ENCODE measurements at places on chromosomes 7 and 10.
A peak's percentile ranks its signal among the peaks of the same experiment; 100 is the strongest.

- no peak for DNase-seq
Observed at GRCh38 chr7:84462259-84462658, 267.7 kb upstream of the SEMA3A start.

GRCh38 chr7:47394751-47395252 is 187.1 kb downstream of the TNS3 start:
- no peak for DNase-seq

GRCh38 chr7:45892407-45893035 is 4.2 kb downstream of the IGFBP1 start:
- DNase-seq = no peak

DNA sequence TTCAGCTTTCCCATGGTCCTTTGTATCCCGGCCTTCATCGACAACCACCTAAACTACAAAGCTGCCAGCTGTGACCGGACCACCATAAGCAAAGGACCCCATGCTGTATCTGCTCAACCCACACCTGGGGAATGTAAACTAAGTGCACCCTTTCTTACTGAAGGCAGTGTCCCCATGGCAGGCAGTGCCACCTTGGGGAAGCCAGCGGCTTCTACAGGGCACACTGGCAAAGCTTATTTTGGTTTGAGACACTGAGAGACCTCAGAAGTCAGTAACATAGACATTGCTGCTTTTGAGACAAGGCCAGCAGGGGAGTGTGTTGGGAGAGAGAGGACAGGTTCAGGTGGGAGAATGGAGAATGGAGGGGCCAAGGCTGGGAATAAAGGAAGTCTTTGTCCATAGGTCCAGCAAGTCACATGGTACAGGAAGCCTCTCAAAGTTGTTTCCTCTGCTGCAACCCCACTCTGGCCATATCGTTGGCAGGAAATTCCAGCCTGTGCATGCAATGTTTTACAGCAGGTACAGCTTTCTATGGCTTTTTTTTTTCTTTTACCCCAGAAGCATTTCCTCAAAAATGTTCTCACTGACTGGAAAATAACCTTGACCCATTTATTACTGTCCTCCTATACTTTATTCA is 85.9 kb upstream of the NPVF start:
- no peak for DNase-seq

DNA sequence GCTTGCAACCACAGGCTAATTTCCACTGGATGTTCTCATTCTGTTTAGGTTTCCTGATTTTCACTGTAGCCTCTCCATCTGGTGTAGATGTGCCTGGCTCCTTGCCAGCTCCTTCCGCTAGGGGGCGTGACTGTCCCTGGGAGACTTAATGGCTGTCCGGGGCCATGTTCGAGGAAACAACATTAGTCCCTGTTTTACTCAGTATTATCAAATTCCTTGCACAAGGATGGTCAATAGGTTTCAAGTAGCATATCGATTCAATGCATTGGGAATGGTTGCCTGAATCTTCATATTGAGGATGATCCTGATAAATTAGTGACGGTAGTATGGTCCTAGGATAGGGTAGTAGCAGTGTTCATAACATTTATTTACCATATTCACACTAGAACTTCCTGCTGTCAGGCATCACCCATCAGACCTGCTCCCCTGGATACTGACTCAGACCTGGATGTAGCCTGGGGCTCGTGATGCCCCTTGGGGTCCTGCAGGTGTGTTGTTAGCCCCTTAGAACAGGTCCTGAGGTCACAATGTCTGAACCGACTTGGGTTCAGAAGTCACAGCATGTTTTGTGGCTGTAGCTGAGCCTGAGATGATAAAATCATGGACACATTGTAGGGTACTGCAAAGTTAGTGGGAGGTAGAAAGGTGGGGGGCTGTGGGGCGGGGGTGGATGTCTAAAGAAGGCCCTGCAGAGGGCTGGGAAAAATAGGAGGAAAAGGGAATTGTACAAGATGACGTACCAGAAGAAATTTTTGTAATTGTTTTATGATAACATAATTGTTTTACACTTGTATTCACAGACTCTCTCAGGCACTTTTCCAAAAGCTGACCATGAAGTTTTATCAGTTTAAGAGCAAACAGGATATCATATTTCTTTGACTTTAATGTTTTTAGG is 8.9 kb upstream of the EXOC6 start:
- DNase-seq = peak; percentile 46

GRCh38 chr10:125132344-125132743 is 28.0 kb downstream of the CTBP2 start:
- DNase-seq = no peak

DNA sequence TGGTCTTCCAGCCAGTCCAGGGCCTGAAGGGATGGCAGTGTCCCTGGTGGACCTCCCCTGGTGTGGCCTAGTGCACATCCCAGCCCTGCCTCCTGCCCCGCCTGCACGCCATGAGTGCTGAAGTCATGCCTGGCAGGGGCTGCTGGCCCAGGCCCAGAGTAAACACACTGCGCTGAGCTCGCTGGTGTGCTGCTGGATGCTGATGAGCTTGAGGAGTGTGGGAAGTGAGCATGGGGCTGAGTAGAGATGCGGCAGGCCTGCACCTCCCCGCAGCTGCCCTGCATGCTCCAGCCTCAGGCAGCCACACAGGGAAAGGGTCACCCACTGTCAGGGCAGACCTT is 43.2 kb downstream of the HTRA1 start:
- DNase-seq = peak; percentile 55

GRCh38 chr10:23391821-23392220 is 47.1 kb upstream of the OTUD1 start:
- no peak for DNase-seq

DNA sequence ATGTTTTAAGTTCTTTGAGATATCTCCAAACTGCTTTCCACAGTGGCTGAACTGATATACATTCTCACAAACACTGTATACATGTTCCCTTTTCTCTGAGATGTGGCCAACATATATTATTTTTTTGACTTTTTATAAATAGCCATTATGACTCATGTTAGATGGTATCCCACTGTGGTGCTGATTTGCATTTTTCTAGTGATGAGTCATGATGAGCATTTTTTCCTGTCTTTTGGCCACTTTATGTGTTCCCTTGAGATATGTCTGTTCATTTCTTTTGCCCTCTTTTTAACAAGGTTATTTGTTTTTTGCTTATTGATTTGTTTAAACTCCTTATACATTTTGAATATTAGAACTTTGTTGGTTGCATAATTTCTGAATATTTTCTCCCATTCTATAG is 1055.1 kb downstream of the NXPH1 start:
- DNase-seq = no peak

GRCh38 chr10:44046605-44047004 is 338.3 kb downstream of the CXCL12 start:
- DNase-seq = no peak

DNA sequence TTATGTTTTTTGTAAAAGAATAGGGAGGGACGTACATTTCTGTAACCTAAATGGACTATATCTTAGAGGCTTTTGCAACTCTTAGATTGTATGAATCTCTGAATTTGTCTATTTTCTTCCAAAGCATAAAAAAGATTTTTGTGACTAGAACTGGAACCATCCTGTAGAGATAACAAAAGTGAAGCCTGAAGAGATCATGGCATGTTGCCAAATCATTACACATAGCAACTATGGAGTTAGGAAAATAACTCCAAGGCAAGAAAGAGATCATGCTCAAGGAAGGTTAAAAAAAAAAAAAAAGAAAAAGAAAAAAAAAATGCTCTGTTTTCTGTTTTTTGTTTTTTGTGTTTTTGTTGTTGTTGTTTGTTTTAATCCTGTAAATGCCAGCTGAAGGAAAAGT is 567.7 kb upstream of the ZWINT start:
- DNase-seq = no peak

- DNase-seq = no peak
Observed at GRCh38 chr10:1255118-1255517, 198.9 kb downstream of the WDR37 start.

- peak; percentile 75 for DNase-seq
Observed at GRCh38 chr7:112205343-112206237, 609 bp downstream of the DOCK4 start.

DNA sequence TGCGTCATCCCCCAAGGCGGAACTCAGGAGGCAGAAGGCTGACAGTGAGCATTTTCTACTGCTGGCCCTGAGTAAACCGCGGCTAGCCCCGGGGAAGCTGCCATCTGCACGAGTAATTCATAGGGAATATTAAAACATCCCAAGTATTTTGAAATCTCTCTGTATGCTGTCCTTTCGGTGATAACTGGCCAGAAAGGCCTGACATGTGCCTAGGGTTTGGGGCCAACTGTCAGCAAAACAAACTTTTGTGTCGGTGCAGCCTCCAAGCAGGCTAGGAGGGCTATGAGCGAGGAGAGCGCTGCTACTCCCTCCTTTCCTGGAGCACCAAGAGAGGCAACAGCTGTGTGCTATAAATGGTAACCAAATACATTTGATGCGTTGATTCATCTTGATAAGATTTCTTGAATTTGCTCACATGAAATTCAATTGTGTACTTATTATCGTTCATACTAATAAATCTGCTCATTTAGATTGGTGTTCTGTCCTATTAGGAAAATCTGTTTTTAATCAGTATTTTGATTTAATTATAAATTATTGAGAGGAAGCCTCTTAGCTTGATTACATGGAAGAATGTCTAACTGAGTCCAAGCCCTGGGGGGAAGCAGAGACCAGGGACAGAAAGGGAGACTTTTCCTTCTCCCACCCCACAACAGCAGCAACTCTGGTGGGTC is 124.4 kb upstream of the NPS start:
- DNase-seq = no peak

GRCh38 chr10:46530249-46531186 is 25.9 kb downstream of the GPRIN2 start:
- DNase-seq = no peak

DNA sequence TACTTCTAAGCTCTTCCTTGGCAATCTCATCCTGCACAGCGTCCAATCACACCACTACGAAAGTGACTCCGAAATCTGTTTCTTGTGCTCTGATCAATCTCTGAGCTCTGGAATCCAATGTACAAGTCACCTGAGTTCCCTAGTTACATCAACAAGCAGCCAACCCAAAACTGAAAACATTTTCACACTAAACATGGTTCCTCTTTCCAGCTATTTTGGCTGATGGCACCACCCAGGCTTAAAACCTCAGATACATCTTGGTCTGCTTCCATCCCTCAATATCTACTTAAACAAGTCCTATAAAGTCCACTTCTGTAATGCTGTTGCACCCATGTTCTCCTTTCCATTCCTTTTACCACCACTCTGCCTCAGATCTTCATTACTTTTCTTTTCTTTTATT is 3.6 kb downstream of the BLOC1S2 start:
- DNase-seq = no peak

GRCh38 chr10:83607959-83608745 is 531.2 kb upstream of the GHITM start:
- DNase-seq = no peak

GRCh38 chr7:12431886-12432556 is 28.4 kb upstream of the VWDE start:
- DNase-seq = no peak

GRCh38 chr7:122847871-122848473 is 38.3 kb downstream of the CADPS2 start:
- DNase-seq = no peak

DNA sequence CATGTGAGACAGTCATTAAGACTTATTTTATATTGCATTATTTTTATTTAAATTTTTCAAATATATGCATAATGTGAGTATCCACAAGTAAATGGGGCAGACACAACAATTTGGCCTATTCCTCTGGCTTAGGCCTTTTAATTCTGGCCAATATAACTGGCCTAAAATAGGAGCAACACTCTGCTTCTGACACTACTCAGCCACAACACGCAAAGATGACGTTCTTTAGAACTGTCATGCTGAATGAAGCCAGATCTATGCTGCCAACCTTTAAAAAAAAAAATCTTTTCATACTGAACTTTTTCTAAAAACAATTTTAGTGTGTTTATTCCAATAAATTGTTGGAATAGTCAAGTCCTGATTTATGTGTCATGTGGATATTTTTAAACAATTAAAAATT is 355.0 kb upstream of the BMPER start:
- no peak for DNase-seq

- DNase-seq = no peak
Observed at GRCh38 chr7:39413636-39414223, 152.5 kb upstream of the YAE1 start.

DNA sequence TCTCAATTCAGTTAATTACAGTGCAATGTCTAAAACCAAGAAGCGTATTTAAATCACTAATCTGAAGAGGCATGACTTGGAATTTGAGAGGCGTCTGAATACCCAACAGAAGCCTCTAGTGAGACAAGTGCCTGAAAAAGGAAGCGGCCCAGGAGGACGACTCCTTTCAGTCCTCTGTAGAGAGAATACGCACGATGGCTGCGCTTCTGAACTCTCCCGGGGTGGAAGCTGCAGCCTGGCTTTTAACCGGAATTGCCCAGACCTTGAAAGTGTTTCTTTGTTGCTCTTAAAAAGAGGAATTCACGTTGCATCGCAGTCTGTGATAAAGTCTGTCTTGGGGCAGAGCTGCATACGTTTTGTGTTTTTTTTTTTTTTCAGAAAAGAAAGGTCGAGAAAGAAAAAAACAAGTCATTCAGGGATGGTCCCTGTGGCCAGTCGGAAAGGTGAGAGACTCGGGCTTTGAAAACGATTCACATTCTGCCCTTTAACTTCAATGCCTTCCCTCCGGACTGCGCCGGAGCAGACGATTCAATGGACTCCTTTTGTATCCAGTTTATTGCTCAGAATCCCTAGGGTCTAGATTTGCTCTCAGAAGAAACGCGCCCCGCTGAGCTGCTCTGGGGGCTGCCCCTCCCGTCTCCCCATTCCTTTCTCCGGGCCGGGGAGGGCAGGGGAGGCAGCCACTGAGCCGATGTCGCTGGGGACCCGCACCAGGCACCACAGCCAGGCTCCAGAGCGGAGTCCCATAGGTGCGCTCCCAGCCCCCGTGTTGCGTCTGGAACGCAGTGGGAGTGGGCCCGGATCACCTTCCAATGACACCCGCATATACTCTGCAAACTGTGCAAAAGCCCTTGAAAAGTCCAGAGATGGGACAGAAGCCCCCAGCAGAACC is 994 bp upstream of the PTF1A start:
- DNase-seq = no peak

DNA sequence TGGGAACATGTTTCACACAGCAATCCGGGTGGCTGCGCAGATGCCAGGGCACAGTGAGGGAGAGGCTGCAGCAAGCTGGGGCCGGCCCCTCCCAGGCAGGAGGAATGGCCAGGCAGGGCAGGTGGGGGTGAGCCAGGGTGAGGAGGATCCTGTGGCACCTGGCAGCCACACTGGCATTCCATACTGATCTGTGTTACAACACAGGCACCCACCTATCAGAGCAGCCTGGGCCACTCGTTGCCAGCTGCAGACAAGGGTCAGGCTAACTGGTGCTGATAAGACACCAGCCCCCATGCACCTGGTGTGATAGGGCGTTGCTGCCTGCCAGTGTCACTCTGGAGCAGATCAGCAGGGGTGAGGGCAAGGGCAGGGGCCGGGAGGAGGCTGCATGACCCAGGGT is 16.6 kb upstream of the RET start:
- no peak for DNase-seq

- DNase-seq = no peak
Observed at GRCh38 chr10:95121904-95122303, 52.6 kb upstream of the CYP2C8 start.
